Naive B cell (primary cell): ENCODE measurements at places on chromosomes 13 and 19.

DNA sequence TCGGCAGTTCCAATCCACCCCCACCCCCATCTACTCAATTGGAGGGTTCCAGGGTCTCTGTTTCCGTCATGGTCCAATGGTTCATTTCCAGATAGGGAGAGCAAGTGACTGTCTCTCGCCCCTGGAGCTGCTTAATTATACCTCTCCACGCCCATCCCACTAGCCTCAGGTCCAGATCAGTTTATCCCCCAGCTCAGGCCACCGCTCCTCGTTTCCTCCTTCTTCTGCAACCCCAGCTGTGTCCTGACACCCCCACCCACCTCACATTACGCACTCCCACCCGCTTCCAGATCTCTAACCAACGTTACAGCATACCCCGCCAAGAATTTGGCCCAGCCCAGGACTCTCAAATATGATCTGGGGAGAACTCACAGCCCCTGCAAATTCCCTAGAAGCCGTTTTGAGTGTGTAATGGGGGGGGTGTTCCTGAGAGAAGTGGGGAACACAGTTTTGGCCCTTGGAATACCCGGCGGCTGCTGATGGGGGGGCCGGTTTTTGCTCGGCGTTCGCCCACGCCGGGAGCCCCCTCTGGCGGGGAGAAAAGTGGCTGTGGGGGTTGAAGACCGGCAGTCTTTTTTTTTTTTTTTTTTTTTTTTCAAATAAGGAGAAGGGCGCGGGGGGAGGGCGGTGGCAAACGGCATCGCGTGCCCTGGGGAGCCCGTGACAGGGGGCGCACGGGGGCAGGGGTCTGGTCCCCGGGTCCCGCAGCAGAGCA is 1.7 kb upstream of the PDE4A start:
- DNase-seq, result no peak

- DNase-seq, result no peak
Measured at GRCh38 chr13:51380269-51380668, 40.8 kb downstream of the SERPINE3 start.

GRCh38 chr13:21747456-21747855 is 76.6 kb downstream of the FGF9 start:
- no peak for DNase-seq

DNA sequence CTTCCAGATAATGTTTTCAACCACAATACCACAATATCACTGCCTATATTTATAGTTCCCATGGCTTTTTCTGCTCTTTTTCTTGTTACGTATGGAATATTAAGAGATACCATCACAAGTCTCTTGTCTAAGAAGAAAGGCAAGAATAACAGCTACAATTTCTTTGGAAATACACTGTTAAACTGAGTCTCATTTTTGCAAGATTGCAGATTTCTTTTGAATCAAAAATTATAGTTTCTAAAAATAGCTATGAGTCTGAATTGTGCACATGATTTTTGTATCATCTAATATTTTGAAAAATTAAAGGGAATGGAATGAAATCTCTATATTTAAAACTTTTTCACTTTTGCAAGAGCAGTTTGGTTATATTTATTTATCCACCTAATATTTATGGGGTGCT is 1120.8 kb downstream of the EFNB2 start:
- no peak for DNase-seq

DNA sequence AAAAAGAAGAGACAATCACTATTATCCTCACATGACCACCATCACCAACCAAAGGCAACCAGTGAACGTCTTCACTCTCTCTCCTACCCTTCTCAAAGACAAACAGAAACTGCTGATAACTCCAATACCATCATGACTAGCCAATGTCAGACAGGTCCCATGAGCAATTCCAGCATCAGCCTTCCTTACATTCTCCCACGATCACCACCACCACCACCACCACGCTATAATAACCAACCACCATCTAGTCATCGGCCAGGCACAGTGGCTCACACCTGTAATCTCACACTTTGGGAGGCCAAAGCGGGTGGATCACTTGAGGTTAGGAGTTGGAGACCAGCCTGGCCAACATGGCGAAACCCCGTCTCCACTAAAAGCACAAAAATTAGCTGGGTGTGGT is 3.9 kb downstream of the MYO1F start:
- no peak for DNase-seq

- DNase-seq, result no peak
Measured at GRCh38 chr13:99320693-99321481, 13.7 kb upstream of the GPR183 start.
